ENCODE measurements at places on chromosomes 6 and 20.

DNA sequence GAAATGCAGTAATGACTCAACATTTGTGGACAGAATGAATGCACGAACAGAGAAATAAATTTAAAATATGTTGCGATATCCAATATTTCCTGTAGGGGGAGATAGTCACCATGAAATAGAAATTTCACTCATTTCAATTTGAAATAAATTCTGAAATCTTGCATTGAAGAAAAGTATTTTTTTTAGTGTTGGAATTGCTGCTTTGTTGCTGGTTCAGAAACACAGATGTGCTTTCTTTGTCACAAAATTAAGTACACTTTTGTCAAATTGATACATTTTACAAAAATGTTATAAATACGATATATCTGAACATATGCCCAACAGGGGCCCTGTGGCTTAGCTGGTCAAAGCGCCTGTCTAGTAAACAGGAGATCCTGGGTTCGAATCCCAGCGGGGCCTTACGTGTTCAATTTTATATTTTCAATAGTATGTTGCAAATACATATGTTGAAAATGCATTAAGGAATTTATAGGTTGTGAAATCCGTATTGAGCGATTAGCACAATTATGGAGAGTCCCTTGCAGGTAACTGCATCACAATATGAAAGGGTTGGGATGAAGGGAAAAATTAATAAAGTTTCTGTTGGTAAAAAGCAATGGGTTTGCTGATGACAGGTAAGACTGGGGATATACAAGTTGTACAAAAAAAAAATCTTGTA, 85.4 kb upstream of the PRSS16 start:
- peak overlapping the region; percentile 85 for H3K27ac ChIP-seq
- DNase-seq = no peak
- no peak overlapping the region for H3K4me3 ChIP-seq
- H3K4me1 ChIP-seq = peaks cover 15% of the 10 kb centered on the region
- peaks cover 25% of the 10 kb centered on the region for H3K36me3 ChIP-seq

DNA sequence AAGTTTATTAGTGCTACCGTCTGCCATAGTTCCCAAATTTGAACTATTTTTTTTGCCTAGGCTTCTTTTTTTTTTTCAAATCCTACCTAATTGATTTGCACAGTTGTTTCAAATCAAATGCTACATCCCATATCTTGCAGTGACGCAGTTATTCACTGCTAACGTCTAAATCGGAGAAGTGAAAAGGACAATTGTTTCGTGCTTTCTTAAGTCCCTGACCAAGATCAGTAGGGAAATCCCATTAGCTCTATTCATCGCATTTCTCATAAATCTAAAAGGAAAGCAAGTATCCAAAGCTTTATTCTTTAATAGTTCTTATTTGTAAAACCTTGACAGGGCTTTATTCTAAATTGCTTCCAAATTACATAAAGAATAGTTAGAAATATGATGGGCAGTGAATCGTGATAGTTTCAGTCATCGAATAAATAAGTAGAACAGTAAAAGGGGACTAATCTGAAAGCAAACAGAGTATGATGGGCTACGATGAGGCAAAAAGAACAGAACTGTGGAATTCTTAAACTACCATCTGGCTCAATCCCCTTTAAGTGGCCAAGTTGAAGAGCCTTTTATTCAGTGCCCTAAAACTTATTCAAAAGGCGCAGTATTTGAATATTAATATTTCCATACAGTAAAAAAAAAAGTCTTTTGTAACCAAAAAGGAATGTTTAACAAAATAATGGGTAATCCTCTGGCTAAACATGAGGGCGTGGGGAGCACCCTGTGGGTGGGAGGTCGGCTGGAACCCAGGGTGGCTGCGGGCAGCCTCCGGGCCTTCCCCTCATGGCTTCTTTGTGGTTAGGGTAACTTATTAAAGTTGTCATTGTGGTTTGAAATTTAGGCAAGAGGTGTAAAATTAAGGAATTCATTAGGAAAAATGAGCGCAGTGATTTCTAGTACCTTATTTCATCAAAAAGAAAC, 3.0 kb upstream of the ARID1B start:
- no peak for DNase-seq
- H3K4me1 ChIP-seq = peaks cover 14% of the 10 kb centered on the region
- no peak overlapping the region for H3K4me3 ChIP-seq
- H3K27me3 ChIP-seq = no peaks in the 10 kb centered on the region
- peaks cover 17% of the 10 kb centered on the region for H3K36me3 ChIP-seq
- H3K27ac ChIP-seq = no peak overlapping the region

DNA sequence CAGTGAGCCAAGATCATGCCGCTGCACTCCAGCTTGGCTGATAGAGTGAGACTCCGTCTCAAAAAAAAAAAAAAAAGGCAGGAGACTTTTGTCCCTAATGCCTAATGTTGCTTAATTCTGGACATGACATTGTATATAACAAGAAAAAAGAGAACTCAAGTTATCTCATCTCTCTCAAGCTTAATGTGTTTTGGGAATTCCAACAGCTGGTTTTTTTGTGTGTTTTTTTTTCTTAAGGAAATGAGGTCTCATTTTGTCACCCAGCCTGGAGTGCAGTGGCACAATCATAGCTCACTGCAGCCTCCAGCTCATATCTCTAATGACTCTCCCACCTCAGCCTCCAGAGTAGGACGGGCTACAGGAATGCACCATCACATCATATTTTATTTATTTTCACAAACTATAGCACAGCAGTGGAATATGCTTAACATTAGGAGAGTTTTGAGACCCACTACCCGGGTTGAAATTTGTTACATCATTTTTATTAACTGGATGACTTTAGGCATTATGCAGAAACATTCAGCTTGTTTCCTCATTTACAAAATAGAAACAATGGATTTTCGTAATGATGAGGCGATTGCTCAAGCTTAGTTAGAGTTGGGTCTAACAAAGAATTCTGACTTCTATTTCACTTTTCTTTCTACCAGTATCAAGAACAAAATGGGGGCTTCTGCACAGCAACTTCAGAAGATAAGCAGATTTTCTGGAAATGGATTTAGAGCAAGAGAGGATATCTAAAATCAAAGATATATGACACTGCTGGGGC, 104.1 kb upstream of the BTN3A2 start:
- H3K27me3 ChIP-seq = no peaks in the 10 kb centered on the region
- no peak overlapping the region for H3K27ac ChIP-seq
- H3K36me3 ChIP-seq = no peaks in the 10 kb centered on the region
- H3K4me3 ChIP-seq = no peak overlapping the region
- DNase-seq = no peak
- H3K4me1 ChIP-seq = no peaks in the 10 kb centered on the region

DNA sequence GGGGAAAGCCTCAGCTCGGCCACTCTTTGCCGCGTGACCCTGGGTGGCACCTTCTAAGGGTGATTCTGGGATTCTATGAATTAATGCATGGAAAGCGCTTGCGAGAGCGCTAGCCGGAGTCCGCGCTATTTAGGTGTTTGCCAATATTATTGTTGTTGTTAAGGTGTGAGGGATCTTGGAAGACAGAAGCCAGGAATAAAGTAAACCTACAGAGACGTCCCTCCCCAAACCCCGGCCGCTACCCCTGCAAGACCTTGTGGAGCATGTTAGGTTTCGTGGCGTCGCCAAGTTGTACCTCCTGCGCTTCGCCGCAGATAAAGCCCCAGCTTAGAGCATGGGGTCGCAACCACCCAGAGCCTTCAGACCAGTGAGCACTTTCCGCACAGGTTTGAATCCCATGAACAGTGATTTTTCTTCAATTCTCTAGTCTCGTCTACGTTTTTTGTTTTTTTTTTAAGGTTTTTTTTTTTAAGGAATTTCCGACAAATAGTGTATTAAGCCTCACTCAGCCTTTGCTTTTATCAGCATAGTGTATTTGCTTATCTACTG, 16.9 kb upstream of the ZSCAN9 start:
- H3K4me3 ChIP-seq = peak overlapping the region; percentile 52
- no peak for DNase-seq
- H3K4me1 ChIP-seq = peaks cover 26% of the 10 kb centered on the region
- peaks cover 14% of the 10 kb centered on the region for H3K36me3 ChIP-seq
- H3K27ac ChIP-seq = no peak overlapping the region
- H3K27me3 ChIP-seq = peaks cover 86% of the 10 kb centered on the region

- H3K27ac ChIP-seq = no peak overlapping the region
- no peaks in the 10 kb centered on the region for H3K36me3 ChIP-seq
- H3K27me3 ChIP-seq = peaks cover 48% of the 10 kb centered on the region
- H3K4me3 ChIP-seq = no peak overlapping the region
- H3K4me1 ChIP-seq = peaks cover 5% of the 10 kb centered on the region
Measured at GRCh38 chr6:40336296-40336695, 250.9 kb downstream of the LRFN2 start.

GRCh38 chr20:5168651-5169396, 42.0 kb downstream of the CDS2 start:
- peak overlapping the region; percentile 90 for H3K27ac ChIP-seq
- H3K36me3 ChIP-seq = peaks cover 24% of the 10 kb centered on the region
- H3K4me3 ChIP-seq = peak overlapping the region; percentile 43
- H3K27me3 ChIP-seq = no peaks in the 10 kb centered on the region

- H3K36me3 ChIP-seq = peaks cover 4% of the 10 kb centered on the region
- no peaks in the 10 kb centered on the region for H3K4me1 ChIP-seq
- DNase-seq = no peak
- H3K4me3 ChIP-seq = no peak overlapping the region
- peaks cover 43% of the 10 kb centered on the region for H3K27me3 ChIP-seq
- no peak overlapping the region for H3K27ac ChIP-seq
Measured at GRCh38 chr6:50847890-50848594, 29.4 kb downstream of the TFAP2B start.

DNA sequence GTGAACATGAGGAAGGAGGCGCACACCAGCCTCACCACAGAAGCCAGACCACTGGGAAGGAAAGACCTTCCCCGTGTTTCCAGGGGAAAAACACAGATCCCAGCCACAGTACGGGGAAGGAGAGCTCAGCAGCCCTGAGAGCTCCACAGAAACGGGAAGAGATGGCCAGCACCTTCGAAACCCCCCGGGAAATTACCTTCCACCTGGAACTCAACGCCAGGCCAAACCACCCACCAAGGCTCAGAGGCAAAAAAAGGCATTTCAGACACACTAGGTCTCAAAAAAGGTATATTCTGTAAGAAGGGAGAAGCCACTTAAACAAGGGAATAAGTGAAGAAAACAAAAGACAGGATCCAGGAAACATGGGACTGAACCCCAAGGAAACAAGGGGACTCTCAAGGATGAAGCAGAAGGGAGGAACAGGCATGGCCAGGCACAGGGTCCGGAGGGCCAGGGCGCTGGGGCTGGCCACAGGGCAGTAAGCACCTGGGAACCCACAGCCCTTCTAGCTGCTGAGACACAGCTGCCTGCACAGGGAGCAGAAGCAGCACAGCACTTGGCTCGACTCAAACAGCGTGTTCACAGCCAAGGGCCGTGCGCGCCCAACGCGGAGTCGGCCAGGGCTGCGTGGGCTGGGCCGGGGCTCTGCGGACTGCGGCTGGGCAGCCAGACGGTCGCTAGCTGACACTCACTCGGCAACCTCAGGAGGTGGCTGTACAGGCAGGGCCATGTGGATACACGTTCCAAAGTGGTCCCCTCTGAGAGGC, 44.6 kb downstream of the TAF4 start:
- peaks cover 34% of the 10 kb centered on the region for H3K4me1 ChIP-seq
- H3K27me3 ChIP-seq = no peaks in the 10 kb centered on the region
- no peaks in the 10 kb centered on the region for H3K36me3 ChIP-seq
- H3K4me3 ChIP-seq = no peak overlapping the region
- peak overlapping the region; percentile 81 for H3K27ac ChIP-seq

GRCh38 chr6:126947070-126947469, 171.4 kb upstream of the RSPO3 start:
- no peaks in the 10 kb centered on the region for H3K4me1 ChIP-seq
- H3K27ac ChIP-seq = no peak overlapping the region
- H3K36me3 ChIP-seq = no peaks in the 10 kb centered on the region
- DNase-seq = no peak

DNA sequence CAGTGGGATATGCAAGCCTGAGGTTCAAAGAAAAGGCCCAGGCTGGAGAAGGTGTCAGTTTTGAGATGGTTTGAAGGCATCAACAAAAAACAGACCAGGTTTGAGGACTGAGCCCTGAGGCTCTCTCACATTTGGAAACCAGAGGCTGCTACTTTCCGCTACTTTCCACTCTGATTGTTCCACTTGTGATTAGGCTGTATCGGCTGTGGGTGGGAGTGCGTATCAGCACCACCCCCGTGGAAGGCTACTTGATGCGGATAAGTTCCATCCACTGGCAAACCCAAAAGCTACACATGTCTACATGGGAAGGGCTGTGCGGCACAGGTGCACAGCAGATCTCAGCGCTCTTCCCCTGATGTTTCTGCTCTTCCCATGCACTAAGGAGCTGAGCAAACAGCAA, 198.7 kb downstream of the GMPR start:
- no peak for DNase-seq
- H3K27me3 ChIP-seq = no peaks in the 10 kb centered on the region
- peak overlapping the region; percentile 86 for H3K27ac ChIP-seq
- peak overlapping the region; percentile 84 for H3K4me3 ChIP-seq
- peaks cover 42% of the 10 kb centered on the region for H3K4me1 ChIP-seq

- H3K4me1 ChIP-seq = peaks cover 6% of the 10 kb centered on the region
- peaks cover 25% of the 10 kb centered on the region for H3K36me3 ChIP-seq
- no peak overlapping the region for H3K4me3 ChIP-seq
Measured at GRCh38 chr6:28794175-28795002, 129.4 kb downstream of the TRIM27 start.

- DNase-seq = no peak
- no peak overlapping the region for H3K4me3 ChIP-seq
- H3K36me3 ChIP-seq = no peaks in the 10 kb centered on the region
- H3K27me3 ChIP-seq = peaks cover 72% of the 10 kb centered on the region
Measured at GRCh38 chr6:156563714-156564113, 213.5 kb upstream of the ARID1B start.

GRCh38 chr20:32515631-32516101, 69.5 kb downstream of the NOL4L start:
- no peak for DNase-seq
- H3K4me1 ChIP-seq = peaks cover 45% of the 10 kb centered on the region
- H3K4me3 ChIP-seq = no peak overlapping the region
- H3K36me3 ChIP-seq = peaks cover 35% of the 10 kb centered on the region
- H3K27me3 ChIP-seq = no peaks in the 10 kb centered on the region

DNA sequence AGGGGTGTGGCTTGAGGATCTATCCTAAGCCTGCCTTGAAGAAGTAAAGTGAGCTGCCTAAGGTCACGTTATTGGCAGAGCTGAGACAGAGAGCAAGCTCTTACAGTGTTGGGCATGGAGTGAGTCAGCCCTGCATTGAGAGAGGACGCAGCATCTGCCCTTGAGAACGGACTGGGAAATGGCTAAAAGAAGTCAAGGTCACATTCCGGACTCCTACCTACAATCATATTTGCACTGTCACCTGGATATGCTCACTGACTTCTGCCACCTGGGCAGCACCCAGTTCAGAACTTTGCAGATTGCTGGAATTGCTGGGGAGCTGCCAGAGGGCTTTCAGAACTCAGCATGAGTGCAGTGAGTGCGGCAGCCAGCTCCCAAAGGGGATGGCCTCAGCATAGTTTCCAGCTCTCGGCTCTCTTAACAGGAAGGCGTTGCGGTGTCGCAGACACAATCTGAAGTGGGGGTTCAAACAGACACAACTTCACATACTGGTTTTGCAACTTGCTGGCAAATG, 199.3 kb upstream of the SGK1 start:
- no peaks in the 10 kb centered on the region for H3K27me3 ChIP-seq
- DNase-seq = no peak
- no peak overlapping the region for H3K27ac ChIP-seq
- H3K4me3 ChIP-seq = no peak overlapping the region
- peaks cover 7% of the 10 kb centered on the region for H3K4me1 ChIP-seq
- H3K36me3 ChIP-seq = no peaks in the 10 kb centered on the region

GRCh38 chr6:70221715-70222438, 81.0 kb downstream of the COL9A1 start:
- H3K27ac ChIP-seq = no peak overlapping the region
- H3K4me3 ChIP-seq = no peak overlapping the region
- no peaks in the 10 kb centered on the region for H3K4me1 ChIP-seq
- peaks cover 3% of the 10 kb centered on the region for H3K36me3 ChIP-seq
- no peak for DNase-seq
- peaks cover 30% of the 10 kb centered on the region for H3K27me3 ChIP-seq

GRCh38 chr6:104603108-104603745, 256.5 kb downstream of the HACE1 start:
- no peaks in the 10 kb centered on the region for H3K27me3 ChIP-seq
- H3K4me3 ChIP-seq = no peak overlapping the region
- no peak for DNase-seq
- no peaks in the 10 kb centered on the region for H3K4me1 ChIP-seq
- H3K27ac ChIP-seq = no peak overlapping the region
